Progenitor cell of endocrine pancreas (in vitro differentiated cells): ENCODE measurements at places on chromosomes 16 and 17. TPM values are rescaled to one million over a fixed set of nuclear protein-coding genes. Genes with fewer than 3 reads are reported as not detected.

Gene OR4D1
- total RNA-seq, result not detected in 2 replicates

DNA sequence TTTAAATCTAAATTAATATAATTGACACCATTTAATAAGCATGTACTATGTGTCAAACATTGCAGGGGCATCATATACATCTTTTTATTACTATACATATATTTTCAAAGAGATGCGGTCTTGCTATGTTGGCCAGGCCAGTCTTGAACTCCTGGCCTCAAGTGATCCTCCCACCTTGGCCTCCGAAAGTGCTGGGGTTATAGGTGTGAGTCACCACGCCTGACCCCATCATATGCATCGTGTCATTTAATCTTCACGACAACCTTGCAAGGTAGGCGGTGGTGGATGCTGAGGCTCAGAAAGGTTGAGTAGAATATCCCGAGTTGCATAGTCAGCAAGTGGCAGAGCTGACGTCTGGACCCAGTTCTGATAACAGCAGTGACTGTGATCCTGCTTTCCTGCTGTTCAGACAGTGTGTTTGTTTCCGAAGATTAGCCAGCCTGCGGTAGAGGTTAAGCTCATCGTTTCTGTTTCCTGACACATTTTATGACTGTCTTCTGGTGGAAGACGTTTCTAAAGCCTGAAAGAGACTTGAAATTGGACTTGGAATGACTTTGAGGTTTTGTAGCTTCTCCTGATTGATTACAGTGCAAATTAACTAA, 316.6 kb downstream of the SNX29 start:
- no peak overlapping the region for H3K4me3 ChIP-seq
- no peaks in the 10 kb centered on the region for H3K27me3 ChIP-seq
- no peak overlapping the region for H3K27ac ChIP-seq
- no peaks in the 10 kb centered on the region for H3K36me3 ChIP-seq
- peaks cover 15% of the 10 kb centered on the region for H3K4me1 ChIP-seq

Gene TMEM92
- 7.4 and 7.6 TPM in 2 replicates for total RNA-seq

DNA sequence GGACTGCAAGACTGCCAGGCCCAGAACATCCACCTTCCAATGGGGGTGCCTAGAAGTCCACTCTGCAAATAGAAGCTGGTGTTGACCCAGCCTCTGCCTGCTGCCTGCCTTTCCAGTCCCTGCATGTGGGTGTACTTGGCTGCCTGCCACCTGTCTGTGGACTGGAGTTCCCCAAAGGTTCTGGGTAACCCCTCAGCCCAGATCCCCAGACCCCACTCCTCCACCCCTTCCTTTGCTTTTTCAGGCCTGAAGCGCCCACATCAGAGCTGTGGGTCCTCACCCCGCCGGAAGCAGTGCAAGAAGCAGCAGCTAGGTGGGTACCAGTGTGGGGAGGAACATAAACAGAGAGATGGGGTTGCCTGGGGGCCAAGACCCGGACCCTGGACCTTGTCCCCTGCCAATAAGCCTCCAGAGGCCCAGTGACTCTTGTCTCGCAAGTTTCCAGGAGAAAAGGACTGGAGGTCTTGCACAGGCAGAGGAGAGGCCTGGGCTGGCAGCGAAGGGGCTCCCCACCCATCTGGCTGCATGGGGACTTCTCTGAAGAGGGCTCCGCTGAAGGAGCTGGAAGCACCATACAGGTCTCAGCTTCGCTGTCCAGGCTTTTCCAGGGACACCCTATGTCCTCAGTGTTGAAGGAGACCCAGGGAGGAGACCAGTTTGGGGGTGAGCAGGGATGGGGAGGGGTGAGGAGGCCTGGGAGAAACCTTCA, 34.3 kb downstream of the NLRC5 start:
- no peak overlapping the region for H3K4me3 ChIP-seq
- H3K4me1 ChIP-seq, result no peaks in the 10 kb centered on the region
- peaks cover 15% of the 10 kb centered on the region for H3K27me3 ChIP-seq
- no peaks in the 10 kb centered on the region for H3K36me3 ChIP-seq
- no peak for DNase-seq
- H3K27ac ChIP-seq, result no peak overlapping the region

Gene CCL14
- not detected in 2 replicates for total RNA-seq

Gene VWA3A
- 0.98 and 1.5 TPM in 2 replicates for total RNA-seq

GRCh38 chr17:48373130-48373830, 56.7 kb downstream of the SKAP1 start:
- no peak overlapping the region for H3K27ac ChIP-seq
- H3K36me3 ChIP-seq, result no peaks in the 10 kb centered on the region
- no peaks in the 10 kb centered on the region for H3K4me1 ChIP-seq
- H3K4me3 ChIP-seq, result no peak overlapping the region
- peaks cover 1% of the 10 kb centered on the region for H3K27me3 ChIP-seq
- DNase-seq, result no peak

DNA sequence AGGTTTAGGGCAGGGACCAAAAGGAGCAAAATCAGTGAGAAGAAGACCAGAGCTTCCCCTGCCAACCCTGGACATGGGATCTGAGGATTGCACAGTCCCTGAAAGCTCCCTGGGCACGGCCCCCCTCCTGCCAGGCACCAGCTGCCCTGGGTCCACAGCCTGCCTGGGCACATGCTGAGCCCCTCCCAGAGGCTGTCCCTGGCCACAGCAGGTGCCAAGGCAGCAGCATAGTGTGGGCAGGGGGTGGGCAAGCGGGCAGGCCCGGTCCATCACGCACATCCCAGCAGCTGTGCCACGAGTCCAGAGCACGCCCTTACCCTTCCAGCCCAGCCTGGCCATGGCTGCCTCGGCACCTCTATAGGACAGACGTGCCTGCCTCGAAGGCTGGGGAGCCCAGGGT, 12.7 kb downstream of the SCN4A start:
- no peak overlapping the region for H3K4me3 ChIP-seq
- DNase-seq, result no peak
- no peaks in the 10 kb centered on the region for H3K36me3 ChIP-seq
- no peak overlapping the region for H3K27ac ChIP-seq
- peaks cover 44% of the 10 kb centered on the region for H3K27me3 ChIP-seq
